ENCODE measurements at places on chromosomes 1 and 21.
A peak's percentile ranks its signal among the peaks of the same experiment; 100 is the strongest.

- no peak for DNase-seq
Observed at GRCh38 chr1:2887941-2888855, 86.7 kb upstream of the TTC34 start.

DNA sequence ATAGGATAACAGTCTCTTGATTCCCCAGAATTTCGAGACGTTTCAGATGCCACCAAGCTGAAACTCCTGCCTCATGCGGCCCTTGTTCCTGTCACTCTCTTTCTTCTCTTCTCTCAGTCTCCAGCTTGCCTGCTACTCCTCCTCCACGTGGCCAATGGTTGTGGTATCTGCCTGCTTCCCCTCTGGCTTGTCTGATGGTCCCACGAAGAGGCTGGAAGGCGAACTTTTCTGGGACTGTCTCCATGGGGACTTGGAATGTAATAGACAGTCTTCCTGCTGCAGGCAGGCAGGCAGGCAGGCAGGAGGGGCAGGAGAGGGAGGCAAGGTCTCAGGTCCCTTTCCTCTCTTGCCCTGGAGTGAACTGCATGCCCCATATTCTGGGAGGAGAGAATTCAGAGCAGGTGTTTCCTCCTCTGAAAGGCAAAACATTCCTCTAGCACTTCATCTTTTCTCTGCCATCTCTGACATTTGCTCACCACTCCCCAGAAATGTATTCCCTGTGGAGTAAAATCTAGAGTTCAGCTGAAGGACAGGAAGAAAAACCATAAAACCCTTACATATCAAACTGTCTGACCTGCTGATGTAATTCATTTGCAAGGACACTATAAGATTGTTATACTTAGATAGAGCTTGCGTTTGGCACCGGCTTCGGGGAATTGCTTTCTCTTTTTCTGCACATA, 64.1 kb upstream of the GNG12 start:
- DNase-seq = peak; percentile 87

GRCh38 chr1:117719004-117719403, 113.2 kb downstream of the TENT5C start:
- DNase-seq = no peak

DNA sequence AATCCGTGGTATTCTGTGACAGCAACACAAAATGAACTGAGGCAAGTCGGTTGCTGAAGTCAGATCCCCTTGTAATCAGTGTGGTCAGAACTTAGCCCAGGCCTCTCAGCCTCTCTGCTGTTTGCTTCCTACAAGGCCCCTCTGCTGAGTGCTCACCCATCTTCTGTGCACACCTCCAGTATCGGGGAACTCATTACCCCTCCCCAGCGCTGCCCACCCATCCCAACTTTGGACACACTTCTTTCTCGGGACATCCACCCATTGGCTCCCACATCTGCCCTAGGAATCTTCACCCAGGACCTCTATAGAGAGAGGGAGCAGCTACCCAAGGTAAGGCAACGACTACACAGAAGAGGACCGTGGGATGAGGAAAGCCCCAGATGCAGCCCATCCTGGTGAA, 217.5 kb downstream of the MATN1 start:
- DNase-seq = no peak

- no peak for DNase-seq
Observed at GRCh38 chr21:33109574-33110339, 39.8 kb downstream of the OLIG1 start.

DNA sequence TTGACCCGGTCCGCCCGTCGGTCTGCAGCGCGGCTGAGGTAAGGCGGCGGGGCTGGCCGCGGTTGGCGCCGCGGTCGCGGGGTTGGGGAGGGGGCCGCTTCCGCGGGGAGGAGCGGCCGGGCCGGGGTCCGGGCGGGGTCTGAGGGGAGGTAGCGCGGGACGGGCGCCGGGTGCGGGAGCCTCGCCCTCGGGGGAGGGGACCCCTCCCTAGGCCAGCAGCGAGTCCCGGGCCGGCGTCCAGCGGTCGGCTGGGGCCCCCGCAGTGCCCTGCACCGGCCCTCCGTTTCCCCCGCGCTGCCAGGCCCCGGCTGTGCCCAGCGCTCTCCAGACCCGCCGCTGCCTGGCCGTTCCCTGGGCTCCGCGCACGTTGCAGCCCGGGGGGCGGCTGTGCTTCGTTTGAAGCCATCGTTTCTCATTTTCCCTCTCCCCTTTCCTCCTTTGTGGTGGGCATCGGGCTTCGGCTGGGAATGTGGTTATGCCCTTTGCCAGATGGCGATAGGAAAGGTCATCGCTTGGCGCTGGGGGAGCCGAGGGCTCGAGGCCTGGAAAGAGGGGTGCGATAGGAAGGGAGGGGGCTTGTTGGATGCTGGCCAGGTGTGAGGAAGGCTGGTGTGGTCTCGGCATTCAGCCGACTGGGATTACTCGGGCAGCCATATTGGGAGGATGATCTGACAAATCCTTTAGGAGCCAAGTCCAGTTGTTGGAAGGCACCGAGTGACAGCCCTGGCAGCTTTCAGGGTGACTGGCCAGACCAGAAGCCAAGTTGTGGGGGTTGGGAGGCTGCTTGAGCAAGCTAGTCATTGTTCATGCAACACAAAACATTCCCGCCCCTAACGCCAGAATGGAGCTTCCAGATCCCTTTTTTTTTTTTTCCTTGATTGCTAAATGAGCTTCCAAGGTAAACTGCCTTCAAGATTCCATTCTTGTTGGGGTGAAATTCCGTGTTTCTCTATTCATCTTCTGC, 753 bp downstream of the KIF1B start:
- peak; percentile 85 for DNase-seq

GRCh38 chr1:51326839-51327238, 3.5 kb downstream of the TTC39A start:
- no peak for DNase-seq

Data from fibroblast of skin of right quadriceps (primary cell).